Stimulated activated naive CD4-positive, alpha-beta T cell treated with Interleukin-2 at 50 U/mL for 16 hours (primary cell): ENCODE measurements at places on chromosomes 3 and 15.

GRCh38 chr15:77966540-77967234, 110.8 kb downstream of the TBC1D2B start:
- peak; percentile 35 for DNase-seq

- DNase-seq = no peak
These were observed 34.6 kb upstream of the DUSP7 start for GRCh38 chr3:52090933-52091468.

DNA sequence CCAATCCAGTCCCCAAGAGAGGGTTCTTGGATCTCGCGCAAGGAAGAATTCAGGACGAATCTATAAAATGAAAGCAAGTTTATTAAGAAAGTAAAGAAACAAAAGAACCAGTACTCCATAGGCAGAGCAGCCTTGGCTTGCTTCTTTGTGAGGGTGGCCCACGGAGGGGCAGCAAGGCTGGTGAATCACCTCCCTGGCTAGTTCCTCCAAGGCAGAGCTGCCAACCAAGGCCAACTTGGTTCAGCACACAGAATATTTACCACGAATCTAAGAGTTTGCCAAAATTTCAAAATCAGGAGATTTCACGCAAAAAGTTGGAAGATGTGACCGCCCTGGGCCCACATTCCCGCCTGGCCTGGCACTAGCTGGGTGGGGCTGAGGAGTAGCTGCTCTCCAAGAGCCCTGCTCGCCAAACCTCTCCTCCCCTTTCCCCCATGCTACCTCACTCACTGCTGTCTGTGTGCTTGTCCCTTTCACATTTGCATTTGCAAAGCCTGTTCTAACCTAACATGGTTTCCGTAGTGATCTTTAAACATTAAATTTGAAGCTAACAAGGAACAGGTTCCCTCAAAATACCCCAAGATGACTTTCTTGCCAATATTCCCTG, 26.2 kb upstream of the DCUN1D1 start:
- DNase-seq = no peak

- no peak for DNase-seq
These were observed 53.0 kb downstream of the ARHGEF3 start for GRCh38 chr3:56748663-56749231.

DNA sequence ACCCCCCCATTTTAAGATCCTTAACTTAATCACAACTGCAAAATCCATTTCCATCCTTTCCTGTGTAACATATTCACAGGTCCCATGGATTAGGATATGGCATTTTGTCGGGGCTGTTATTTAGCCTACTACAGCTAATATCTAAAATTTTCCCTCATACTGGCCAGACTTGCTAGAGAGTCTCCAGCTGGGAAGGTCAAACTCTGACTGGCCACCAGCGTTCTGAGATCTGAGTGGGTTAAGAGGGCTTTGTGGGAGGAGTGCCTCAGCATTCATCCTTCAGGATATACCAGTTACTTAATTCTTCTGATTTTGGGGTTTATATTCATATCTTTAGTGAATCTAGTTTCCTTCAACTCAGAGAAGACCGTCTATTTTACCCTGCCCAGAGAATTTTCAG, 17.7 kb downstream of the TM4SF18 start:
- no peak for DNase-seq

DNA sequence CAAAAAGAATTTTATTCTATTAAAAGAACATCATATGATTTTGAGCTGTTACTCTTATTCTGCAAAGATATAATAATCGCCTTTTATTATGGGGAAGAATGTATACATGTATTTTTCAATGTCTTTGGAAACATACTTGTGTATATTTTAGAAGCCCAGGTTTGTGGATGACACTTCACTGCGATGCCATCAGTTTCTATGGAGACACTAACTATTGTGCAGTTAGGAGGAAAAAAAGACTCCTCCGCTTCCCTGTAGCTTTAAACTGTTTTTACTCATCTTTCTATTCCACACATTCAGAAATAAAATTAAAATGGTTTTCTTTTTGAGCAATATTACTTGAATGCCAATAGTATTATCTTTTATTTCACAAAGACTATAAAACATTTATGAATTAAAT, 305.0 kb downstream of the NLGN1 start:
- no peak for DNase-seq

DNA sequence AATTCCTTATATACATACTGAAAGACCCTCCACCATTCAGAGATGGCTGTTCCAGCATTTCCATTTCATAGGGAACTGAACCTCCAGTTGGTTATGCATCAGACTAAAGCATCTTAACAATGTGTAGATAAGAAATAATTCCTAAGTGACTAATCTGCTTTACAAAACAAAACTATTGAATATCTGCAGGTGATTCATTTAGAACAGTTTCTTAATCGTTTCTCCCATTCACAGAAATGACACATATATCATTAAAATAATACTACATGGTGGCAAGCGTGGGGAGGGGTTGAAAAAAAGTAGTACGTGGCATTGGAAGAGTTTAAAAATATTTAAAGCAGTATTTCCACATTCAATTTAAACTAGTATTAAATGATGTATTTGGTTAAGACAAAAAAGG, 19.5 kb downstream of the COPS2 start:
- DNase-seq = no peak

DNA sequence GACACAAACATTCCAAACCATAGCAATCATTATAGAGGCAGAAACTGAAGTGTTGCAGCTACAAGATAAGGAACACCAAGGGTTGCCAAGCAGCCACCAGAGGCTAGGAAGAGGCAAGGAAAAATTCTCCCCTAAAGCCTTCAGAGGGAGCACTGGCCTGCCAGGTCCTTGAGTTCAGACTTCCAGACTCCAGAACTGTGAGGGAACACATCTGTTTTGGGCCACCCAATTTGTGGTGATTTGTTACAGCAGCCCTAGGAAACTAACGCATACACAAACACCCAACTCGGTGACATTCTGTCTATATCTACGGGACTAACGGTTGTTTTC, 54.6 kb downstream of the MB21D2 start:
- DNase-seq = no peak
